ENCODE measurements at places on chromosomes 6 and 20. TPM values are rescaled to one million over a fixed set of nuclear protein-coding genes. Genes with fewer than 3 reads are reported as not detected.

The LHFPL5 gene
- total RNA-seq, result not detected

The BHLHE23 gene
- not detected for total RNA-seq

The GATA5 gene
- 9.3 TPM for total RNA-seq

The MACROD2 gene
- 2.6 TPM for total RNA-seq

The TUBB2B gene
- 3.9 TPM for total RNA-seq

The LTB gene
- total RNA-seq, result 1.4 TPM

The TTK gene
- total RNA-seq, result 0.52 TPM

The ZC3H12D gene
- 0.47 TPM for total RNA-seq

The TFAP2D gene
- not detected for total RNA-seq

The CTAGE9 gene
- total RNA-seq, result not detected

The PPP1R3G gene
- total RNA-seq, result 7.4 TPM

The WFDC2 gene
- 6.9 TPM for total RNA-seq

The HFE gene
- total RNA-seq, result 8.8 TPM

The RAB44 gene
- total RNA-seq, result 0.12 TPM

The SLC22A7 gene
- not detected for total RNA-seq

The RBM24 gene
- total RNA-seq, result 121 TPM

The SEMG2 gene
- total RNA-seq, result not detected

The GJA1 gene
- 218 TPM for total RNA-seq

The TRIM10 gene
- total RNA-seq, result not detected

The ELOVL4 gene
- total RNA-seq, result 0.47 TPM

The BNIP5 gene
- total RNA-seq, result not detected

The LY6G6F gene
- not detected for total RNA-seq

The HLA-DRA gene
- total RNA-seq, result 94.5 TPM

The SS18L1 gene
- 7.7 TPM for total RNA-seq

The HTR1E gene
- total RNA-seq, result not detected

Data from left cardiac atrium (tissue), 4 donors.